Left lobe of liver (tissue), 2 donors: ENCODE measurements at places on chromosomes 13 and 19. TPM values are rescaled to one million over a fixed set of nuclear protein-coding genes. Genes with fewer than 3 reads are reported as not detected.
A peak's percentile ranks its signal among the peaks of the same experiment; 100 is the strongest.

Gene ZNF225
- total RNA-seq: 1.8 TPM

- DNase-seq: no peak
Measured at GRCh38 chr19:33171222-33171795, 22.8 kb upstream of the LRP3 start.

Gene OR7D2
- total RNA-seq: not detected

- no peak for DNase-seq
Measured at GRCh38 chr13:21625366-21625765, 21.4 kb upstream of the MICU2 start.

Gene CD209
- 1.2 TPM for total RNA-seq

Gene PRKCG
- 0.08 TPM for total RNA-seq

DNA sequence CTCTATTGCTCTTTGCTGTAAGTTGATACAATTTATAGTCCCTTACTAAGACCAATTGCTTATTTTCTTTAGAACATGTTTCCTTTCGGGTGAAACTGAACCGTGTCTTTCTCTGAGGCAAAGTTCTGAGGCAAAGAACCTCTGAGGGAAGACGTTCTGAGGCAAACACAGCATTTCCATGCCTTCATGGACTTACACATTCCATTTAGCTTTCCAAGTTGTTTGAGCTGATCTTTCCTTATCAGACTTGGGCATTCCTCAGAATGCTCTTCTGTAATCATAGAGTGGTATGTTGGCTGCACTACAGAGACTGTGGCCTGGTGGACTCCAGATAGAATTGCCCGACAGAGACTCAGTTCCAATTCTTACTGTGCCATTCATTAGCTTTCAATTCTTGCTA, 579.1 kb downstream of the KCTD12 start:
- DNase-seq: no peak

DNA sequence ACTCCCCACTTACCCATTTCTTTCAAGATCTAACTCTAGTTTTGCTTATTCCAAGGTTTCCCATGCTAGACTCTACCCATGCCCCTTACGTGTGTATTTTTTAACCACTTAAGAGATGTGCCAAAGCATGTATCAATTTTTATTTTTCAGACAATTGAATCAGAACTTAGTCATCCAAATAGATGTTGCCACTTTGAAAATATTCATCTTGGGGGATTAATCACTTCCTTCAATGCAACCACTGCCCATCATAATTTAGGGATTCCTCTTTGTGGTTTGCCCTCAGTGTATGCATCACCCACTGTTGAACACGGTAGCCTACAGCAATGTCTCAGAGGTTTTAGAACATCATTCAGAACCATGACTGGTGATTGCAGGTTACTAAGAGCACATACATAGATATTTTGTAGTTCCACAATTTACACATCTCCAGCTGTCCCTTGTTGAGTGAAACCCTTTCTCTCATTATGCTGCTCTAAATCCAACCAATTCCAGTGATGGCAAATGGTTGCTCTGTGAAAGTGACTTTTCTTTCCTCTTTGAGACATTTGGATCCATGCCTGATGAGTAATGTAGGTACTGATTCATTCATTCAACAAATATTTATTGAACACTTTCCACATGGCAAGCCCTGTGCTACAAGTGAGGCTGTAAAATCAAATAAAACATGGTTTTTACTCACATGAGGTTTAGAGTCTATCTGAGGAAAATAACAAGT, 60.6 kb upstream of the SERP2 start:
- DNase-seq: no peak

GRCh38 chr13:51721496-51721895, 82.5 kb downstream of the DHRS12 start:
- DNase-seq: no peak

GRCh38 chr13:98467263-98467985, 109.5 kb downstream of the STK24 start:
- no peak for DNase-seq

Gene MRPL4
- 43.3 TPM for total RNA-seq

GRCh38 chr19:3007975-3008374, 21.1 kb downstream of the TLE2 start:
- DNase-seq: no peak

DNA sequence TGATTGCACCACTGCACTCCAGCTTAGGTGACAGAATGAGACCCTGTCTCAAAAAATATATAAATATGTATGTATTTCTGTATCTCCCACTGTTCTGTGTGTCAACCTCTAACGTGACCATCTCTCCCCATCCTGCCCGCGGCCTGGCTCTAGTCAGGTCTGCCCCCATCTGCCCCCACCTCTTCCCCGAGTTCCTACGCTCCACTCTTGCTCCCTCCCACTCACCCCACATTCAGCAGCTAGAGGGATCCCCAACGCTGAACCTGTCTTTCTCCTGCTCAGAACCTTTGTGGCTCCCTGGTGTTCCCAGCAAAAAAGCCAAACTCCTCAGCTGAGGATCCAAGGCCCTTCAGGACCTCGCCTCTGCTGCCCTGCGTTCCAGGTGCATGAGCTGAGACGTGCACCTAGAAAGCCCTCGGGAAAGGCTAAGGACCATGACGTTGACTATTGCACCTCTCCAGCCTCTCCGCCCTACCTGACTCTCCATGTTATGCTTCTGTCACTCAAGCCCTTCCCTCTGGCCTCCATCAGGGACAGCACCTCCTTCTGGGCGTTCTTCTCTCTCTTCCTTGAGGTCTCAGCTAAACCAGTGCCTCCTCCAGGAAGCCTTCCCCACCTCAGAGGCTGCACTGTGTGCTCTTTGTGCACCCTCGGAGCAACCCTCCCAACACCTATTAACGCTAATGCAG, 18.1 kb downstream of the AKT2 start:
- no peak for DNase-seq

Gene GPR12
- not detected for total RNA-seq

DNA sequence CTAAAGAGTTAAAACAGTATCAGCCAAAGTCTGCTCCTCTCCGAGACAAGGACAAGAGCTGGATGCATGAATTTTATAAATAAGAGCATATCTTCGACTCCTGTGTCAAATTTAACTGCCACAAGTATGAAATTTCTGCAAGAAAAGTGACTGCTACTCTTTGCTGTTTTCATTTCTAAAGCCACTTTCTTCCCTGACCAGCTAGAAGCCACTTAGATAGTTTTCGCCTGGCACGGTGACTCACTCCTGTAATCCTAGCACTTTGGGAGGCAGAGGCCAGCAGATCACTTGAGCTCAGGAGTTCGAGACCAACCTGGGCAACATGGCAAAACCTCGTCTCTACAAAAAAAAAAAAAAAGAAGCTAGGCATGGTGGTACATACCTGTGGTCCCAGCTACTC, 61.3 kb downstream of the ENOX1 start:
- DNase-seq: no peak

DNA sequence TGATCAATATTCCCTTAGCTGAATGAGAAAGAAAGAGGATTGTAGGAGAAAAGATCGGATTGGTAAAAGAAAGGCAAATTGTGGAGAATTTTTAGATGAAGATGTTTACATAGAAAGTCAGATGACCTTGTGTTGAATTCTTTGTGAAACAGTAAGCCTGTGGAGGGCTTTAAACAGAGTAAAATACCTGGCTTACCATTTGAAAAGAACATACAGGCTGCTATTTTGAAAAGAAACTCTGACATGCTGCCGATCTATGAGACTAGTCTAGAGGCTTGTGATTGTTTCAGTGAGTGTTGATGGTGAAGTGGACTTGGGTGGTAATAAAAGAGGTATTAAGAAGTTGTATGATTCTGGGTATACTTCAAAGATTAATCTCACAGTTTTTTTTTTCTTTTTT, 938.9 kb upstream of the PRR20A start:
- no peak for DNase-seq

Gene ZNF491
- 1.3 TPM for total RNA-seq

Gene RDH8
- total RNA-seq: not detected

DNA sequence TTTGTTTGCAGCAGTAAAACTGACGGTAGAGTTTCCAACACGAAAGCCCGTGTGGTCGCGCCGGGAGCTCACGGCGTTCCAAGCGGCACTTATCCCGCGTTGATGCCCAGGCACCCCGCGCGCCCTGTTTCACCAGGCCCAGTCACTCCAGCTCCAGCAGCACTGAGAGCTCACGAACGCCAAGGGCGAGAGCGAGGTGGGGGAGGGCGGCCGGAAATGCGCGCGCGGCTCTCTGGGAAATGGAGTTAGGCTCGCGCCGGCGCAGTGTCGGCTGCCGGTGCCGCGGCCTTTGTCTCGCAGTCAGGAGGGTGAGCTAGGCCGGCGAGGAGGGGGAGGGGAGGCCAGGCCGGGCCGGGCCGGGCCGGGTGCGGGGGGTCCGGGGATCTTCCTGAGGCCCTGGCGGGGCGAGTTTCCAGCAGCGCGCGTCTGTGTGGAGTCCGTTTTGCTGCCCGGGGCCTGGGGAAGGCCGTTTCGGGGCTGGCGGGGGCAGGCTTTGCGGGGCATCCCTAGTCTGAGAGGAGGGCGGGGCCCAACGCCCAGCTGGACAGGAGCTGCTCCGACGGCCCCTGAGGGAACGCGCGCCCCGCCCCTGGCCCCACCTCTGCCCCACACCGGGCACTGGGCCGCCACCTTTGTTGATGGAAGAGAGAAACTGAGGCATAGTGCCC, at the start of gene ZNF135:
Gene ZNF135, plus strand, starts transcription at position 280 of the 668 bp plus-strand sequence. CDS start 721 bp downstream, outside the sequence.
- peak; percentile 71 for DNase-seq

DNA sequence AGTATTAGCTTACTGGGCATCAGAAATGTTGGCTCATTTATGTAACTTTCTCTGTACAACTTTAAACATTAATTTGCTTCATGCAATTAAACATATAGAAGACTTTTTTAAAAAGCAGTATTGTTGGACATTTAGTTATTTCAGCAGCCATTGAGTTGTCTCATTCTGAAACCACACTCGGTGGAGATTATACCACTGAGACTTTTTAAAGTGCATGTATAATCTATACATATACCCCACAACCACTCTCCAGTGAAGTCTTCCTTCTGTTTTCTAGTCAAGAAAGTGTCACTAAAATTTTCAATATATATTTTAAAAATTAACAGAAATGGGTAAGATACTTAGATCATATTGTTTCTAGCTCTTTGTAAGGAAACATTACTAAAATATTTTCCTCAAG, 15.5 kb downstream of the SETDB2 start:
- DNase-seq: no peak

Gene ZNF564
- 5.3 TPM for total RNA-seq

DNA sequence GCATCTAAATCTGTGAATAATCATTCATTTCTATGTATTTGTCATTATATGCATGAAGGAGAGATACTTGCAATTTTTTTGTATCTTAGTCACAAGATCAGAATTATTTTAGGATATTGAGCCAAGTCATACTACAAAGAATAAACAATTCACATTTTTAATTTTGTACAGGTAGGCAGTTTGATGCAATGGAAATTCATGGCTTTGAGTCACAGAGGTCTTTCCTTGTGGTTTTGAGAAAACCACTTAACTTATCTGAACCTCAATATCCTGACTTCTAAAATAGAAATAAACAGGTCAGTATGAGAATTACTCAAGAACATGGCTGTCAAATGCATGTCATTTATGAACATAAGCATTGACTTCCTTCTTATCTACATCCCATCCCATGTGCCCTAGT, 221.4 kb upstream of the SLC10A2 start:
- DNase-seq: no peak

DNA sequence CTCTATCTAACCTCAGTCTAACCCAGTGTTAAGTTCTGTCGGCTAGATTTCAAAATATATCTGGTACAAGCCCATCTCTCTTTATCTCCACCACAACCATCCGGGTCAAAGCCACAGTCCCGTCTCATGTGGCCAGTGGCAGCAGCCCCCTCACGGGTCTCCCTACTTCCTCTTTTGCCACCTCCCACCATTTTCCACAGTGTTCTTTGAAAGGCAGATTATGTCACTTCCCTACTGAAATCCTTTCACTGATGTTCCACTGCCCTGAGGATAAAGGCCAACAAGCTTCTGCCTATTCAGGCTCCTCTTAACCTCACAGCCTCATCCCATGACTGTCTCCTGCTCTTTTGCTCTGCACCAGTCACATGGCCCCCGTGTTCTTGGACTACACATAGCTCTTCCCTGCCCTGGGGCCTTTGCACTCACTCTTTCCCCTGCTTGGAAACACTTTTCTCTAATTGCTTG, 117.2 kb downstream of the UBL3 start:
- no peak for DNase-seq

DNA sequence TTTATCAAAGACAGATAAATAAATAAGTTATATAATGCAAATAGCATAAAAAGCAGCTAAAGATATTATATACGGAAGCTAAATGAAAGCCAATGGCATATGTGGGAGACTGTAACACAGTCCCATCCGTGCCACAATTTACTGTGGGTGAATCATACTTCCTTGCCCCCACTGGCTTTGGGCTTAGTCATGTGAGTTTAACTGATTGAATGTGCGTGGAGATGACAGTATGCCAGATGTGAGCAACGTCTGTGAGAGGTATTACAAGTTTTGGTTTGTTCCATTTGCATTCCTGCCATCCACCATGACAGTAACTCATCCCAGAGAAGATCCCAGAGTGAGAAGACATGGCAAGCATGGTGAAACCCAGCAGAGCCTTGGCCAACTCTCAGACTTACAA, 340.0 kb downstream of the SUCLA2 start:
- no peak for DNase-seq

DNA sequence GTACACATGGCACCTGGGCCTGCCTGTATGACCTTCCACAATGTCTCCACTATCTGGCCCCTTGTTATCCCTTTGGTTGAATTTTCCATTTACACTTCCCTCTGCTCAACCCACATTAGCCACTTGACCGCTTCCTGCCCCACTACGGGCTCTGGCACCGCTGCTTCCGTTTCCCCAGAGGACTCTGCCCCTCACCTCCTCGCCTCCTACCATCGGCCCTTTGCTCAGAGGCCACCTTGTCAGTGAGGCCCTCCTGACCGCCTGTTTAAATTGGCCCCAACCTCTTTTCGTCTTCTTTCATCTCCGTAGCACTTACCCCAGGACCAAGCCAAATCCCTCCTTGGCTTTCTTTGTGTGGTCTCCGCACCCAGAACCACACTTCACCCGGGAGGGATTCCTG, 47.4 kb downstream of the SOX1 start:
- no peak for DNase-seq

- DNase-seq: no peak
Measured at GRCh38 chr13:21232196-21232595, 55.7 kb downstream of the MRPL57 start.

DNA sequence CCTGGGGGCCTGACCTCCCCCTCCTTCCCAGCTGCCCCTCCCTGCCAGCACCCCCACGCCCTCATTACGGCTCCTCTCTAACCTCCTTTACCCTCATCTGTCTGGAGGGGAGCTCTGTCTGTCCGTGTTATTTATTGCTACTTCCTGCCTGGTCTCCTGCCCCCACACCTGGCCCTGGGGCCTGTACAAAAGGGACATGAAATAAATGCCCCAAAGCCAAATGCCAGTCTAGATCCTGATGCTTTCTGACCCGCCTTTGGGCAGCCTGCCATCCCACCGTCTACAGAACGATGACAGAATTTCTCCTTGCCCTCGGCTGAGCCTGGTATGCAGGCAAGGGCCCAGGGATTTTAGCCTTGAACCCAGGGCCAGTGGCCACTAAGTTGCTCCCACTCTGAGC, 15.4 kb upstream of the CD22 start:
- DNase-seq: no peak

Gene PRODH2
- total RNA-seq: 196 TPM

Gene CGB3
- total RNA-seq: not detected
